ENCODE measurements at places on chromosomes 3 and 15. TPM values are rescaled to one million over a fixed set of nuclear protein-coding genes. Genes with fewer than 3 reads are reported as not detected.

Gene DALRD3
- 22.8 TPM for total RNA-seq

Gene ROPN1
- total RNA-seq = not detected

Gene EXOG
- total RNA-seq = 14.8 TPM

Gene SOX2
- total RNA-seq = 0.88 TPM

All from A549 treated with DMSO at 1 μM for 4 hours (cell line).